MG63 (cell line): ENCODE measurements at places on chromosomes 1 and 21.

DNA sequence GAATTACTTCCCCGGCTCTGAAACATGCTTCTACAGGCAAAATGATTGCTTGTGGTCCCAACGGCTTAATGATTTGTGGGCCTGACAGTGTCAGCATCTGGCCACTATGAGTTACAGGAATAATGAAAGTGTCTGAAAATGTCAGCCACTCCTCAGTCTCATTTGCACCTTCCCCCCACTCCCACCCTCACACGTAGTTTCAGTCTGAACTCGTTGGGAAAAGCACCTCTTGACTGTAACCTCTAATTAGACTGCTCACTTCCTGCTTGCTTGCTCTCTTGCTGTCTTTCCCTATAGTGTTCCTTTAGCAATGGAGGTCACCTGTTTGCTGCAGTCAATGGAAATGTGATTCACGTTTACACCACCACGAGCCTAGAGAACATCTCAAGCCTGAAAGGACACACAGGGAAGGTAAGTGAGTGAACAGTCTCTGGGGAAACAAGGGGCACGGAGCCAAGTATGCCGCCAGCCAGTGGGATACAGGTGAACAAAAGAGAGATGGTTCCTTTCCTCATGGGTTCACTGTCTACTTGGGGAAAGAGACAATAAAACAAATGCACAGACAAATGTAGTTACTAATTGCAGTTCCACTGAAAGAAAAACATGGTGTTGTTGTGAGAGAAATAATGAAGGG, 27.1 kb downstream of the CFAP57 start:
- no peak for DNase-seq

DNA sequence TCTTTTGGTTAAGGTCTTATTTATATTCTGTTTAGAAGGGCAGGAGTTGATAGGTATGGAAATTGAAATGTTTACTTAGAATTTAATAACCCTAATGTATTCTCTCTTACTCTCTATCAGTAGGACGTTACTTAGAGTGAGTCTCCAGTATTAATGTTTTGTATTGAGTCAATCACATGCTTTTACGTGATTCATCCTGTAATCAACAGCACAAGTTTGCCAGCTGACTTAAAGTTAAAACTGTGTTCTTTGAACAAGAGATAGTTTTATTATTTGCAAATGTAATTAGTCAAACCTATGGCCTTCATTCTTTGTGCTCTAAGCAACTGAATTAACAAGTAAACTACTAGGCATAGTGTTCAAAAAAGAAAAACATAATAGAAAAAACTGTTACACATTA, 57.3 kb downstream of the PKN2 start:
- no peak for DNase-seq

DNA sequence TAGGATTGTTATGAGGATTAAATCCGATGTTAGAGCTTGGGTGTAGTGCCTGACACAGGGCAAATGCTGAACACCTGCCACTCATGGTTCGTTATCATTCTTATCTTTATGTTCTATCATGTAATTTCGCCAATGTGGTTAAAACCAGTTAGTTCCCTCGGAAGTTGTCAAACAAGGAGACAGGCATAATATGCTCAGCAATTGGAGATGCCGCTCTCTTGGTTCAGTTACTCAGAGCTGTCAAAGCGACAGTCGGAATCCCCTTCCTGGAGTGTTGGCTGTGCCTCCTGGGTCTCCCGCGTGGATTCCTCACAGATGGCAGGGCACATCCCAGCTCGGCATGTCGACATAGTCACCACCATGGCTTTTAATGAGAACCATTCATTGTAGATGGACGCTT, 192.2 kb downstream of the ROR1 start:
- DNase-seq = no peak

- DNase-seq = no peak
Observed at GRCh38 chr1:15943328-15943991, 32.4 kb downstream of the ZBTB17 start.

DNA sequence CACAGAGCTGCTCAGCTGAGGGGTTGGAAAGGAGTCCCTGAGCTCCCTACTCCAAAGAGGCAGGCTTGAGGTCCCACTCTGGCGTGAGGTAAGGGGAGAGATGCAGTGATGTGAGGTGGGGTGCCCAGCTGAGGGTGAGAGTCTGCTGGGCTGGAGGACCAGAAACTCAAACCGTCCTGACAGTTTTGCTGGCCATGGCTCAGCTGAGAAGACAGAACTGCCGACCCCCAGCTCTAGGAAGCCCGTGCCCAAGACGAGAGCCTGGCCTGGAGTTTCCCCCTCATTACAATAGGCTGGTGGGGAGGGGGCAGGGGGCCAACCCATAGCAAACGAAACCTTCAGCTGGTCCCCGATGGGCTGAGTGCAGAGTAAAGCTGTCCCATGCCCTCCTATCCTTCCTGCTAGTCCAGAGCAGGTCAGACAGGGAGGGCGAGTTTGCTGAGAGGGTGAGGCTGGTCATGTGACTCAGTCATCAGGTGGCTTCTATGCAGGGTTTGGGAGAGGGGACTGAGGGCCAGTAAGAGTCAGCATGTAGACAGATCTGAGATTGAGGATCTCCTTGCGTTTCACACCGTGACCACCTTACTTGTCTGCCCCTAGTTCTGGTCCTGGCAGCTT, 129.3 kb downstream of the PRDM2 start:
- no peak for DNase-seq

- DNase-seq = no peak
Observed at GRCh38 chr1:212620293-212620692, 11.7 kb downstream of the ATF3 start.

DNA sequence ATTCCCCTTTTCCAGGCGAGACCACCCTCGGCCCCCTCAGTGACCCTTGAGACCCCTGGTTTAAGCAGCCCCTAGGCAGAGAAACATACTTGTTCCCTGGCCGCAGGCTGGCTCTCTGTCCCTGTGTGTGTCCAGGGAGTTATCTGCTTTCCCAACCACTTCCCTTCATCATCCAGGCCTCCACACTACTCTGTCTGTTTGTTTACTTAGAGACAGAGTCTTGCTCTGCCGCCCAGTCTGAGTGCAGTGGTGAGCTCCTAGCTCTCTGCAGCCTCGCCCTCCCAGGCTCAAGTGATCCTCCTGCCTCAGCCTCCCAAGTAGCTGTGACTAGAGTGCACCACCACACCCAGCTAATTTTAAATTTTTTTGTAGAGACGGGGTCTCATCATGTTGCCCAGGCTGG, 5.8 kb upstream of the VWA1 start:
- no peak for DNase-seq

- DNase-seq = peak; percentile 8
Observed at GRCh38 chr1:58402444-58402843, 144.1 kb downstream of the OMA1 start.

DNA sequence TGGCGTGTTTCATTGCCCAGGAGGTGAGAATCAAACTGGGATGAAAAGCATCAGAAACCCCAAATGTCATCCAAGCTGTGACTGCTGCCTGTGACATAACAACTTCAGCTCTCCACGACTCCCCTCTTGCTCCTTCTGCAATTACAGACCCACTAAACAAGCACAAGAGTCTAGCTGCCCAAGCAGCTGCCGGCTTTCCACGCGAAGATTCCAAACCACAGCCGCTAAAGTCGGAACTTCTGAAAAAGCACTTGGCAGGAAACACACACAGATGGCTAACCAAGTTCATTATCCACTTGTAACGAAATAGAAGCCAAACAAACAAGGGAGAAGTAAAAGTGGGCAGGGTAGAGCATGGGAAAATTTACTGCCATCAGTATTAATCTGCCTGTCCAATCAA, 198.1 kb downstream of the SLC35F3 start:
- no peak for DNase-seq

- DNase-seq = no peak
Observed at GRCh38 chr1:94144836-94145235, 23.9 kb upstream of the ABCA4 start.
